ENCODE measurements at places on chromosomes 5 and 9.
A peak's percentile ranks its signal among the peaks of the same experiment; 100 is the strongest.

DNA sequence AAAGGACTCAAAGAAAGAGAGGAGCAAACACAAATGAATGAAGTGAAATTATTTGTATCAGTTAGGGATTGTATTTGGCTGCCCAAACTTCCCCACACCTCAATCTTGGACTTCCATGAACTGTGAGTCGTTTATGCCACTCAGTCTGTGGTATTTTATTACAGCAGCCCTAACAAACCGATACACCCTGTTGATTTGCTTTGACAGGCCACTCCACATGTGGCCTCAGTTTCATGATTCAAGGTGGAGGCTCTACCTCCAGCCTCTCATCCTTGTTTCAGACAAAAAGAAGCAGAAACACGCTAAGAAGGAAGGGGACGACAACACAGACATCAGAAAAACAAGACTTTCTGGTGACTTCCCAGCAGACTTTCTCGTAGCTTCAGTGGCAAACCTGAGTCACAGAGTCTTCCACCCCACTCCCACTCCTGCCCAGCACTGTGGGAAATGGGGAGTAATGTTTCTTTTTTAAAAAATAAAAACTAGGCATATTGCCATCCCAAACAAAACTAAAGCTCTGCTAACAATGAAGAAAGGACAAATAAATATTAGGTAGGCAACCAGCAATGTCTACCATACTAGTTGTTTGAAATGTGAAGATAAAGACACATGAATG, 52.2 kb upstream of the ABCA1 start:
- no peak for DNase-seq

DNA sequence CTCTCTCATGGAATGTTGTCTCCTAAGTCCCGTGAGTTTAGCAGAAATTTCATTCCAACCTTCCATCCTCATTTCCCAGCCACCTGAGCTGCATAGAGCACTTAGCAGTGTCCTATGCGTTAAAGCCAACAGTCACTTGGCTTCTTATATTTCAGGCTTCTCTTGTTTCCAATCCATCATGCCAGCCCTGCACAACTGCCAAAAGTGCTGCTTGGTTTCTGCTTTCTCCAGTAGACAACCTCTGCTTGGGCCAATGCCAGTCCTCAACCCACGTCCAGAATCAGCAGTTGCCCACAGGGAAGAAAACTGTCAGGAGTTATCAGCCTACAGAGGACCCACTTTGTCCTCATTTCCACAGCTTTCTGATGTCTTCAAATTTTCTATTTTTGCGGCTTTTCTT, 42.5 kb downstream of the KCNIP1 start:
- DNase-seq = peak; percentile 32

DNA sequence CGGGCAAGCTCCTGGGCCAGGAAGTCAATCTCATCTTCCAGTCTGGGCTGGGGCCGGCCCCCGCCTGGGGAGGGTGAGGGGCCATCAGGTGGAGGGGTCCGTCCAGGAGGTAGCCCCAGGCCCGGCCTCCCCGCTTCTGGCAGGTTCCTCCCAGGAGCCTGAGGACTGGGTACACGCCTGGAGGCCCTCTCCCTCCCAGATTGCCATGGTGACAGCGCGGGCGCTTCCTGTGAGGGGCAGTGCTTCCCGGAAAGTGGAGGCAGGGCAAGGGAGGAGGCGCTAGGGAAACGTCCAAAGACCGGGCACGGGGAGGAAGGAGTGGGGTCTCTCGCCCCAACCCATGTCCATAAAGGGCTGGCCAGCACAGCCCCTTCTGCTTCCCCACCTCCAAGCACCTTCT, 4.9 kb downstream of the NPDC1 start:
- no peak for DNase-seq

- no peak for DNase-seq
Measured at GRCh38 chr9:27933210-27934025, 360.1 kb upstream of the C9orf72 start.

GRCh38 chr9:131467214-131467935, 35.3 kb upstream of the POMT1 start:
- no peak for DNase-seq

GRCh38 chr5:133994990-133995333, 9.8 kb downstream of the VDAC1 start:
- no peak for DNase-seq

DNA sequence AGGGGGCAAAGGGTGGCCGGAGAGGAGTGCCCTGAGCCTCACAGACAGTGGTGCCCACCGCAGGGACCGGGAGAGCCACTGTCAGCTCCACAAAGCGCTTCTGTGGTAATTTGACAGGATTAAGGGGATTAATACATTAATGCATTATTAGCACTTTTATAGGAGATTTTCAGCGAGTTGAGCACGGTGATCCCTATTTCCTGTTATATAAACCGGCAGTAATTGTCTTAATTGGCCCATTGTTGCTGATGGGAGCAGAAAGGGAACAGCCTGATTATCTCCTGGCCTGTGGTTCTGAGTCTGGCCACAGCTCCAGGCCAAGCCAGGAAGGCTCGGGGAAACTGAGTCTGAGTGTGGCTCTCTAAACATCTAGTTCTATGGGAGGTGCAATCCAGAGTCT, 423.6 kb downstream of the CDK5RAP2 start:
- no peak for DNase-seq

- DNase-seq = no peak
Measured at GRCh38 chr9:88196142-88196790, 58.0 kb upstream of the SPATA31C2 start.

GRCh38 chr5:82225525-82226172, 52.5 kb downstream of the RPS23 start:
- DNase-seq = peak; percentile 52

- DNase-seq = no peak
Measured at GRCh38 chr9:126066131-126066530, 260.5 kb upstream of the MVB12B start.

GRCh38 chr5:147902609-147903115, 3.7 kb downstream of the C5orf46 start:
- no peak for DNase-seq

All from suppressor macrophage treated with lipopolysaccharide for 1 hour (primary cell).